Stimulated activated CD4-positive, alpha-beta T cell treated with anti-CD3 and anti-CD28 coated beads, Interleukin-12 subunit alpha, Interleukin-12 subunit beta, amount 100 ng/mL, for 24 hours (primary cell): ENCODE measurements at places on chromosomes 2 and 18.

GRCh38 chr2:140580532-140581151, 1550.2 kb downstream of the LRP1B start:
- DNase-seq, result no peak

- DNase-seq, result no peak
Measured at GRCh38 chr2:35365859-35366258, 989.7 kb upstream of the CRIM1 start.

GRCh38 chr2:115303-115702, 69.0 kb upstream of the FAM110C start:
- DNase-seq, result no peak

DNA sequence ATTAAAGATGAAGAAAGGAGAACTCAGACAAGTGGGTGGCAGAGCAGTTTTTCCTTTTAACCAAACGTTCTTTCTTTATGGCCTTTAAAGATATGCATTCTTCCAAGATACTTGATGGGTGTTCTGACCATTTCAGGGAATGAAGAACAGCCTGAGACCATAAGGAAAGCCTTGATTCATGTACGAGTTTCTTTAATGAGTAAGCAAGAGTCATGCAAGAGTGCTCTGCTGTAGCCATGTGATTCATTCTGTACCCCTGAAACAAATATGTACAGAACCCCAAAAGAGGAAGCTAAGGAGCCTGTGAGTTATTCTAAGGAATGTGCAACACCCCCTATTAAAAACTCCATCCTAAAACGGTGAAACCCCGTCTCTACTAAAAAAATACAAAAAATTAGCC, 372.8 kb downstream of the MTX2 start:
- DNase-seq, result no peak

GRCh38 chr18:58362829-58363271, 266.0 kb downstream of the ALPK2 start:
- DNase-seq, result no peak

DNA sequence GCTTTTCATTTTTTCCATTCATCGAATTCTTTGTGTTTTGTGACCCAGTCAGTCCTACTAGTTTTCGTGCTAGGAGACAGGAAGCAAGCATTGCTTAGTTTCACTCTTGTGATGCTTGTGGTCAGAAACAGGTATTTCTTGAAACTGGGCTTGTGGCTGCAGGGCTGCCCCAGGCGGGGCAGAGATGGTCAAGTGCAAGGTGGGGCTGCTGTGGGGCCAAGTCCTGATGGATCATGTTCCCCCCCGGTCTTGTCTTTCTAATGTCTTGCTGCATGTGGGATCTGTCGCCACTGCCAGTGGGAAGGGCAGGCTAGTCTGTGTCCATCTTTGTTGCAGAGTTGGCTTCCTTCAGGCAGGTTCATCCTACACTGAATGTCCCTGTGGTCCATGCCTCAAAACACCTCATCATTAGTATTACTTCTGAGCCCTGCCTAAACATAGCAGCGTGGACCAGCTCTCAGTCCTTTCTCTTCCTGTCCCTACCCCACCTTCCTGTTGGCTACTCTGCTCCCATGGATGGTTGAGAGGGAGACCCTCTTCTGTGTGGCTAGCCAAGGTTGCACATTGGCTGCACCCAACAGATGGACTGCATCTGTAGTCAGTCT, 38.7 kb downstream of the INPP4A start:
- no peak for DNase-seq

DNA sequence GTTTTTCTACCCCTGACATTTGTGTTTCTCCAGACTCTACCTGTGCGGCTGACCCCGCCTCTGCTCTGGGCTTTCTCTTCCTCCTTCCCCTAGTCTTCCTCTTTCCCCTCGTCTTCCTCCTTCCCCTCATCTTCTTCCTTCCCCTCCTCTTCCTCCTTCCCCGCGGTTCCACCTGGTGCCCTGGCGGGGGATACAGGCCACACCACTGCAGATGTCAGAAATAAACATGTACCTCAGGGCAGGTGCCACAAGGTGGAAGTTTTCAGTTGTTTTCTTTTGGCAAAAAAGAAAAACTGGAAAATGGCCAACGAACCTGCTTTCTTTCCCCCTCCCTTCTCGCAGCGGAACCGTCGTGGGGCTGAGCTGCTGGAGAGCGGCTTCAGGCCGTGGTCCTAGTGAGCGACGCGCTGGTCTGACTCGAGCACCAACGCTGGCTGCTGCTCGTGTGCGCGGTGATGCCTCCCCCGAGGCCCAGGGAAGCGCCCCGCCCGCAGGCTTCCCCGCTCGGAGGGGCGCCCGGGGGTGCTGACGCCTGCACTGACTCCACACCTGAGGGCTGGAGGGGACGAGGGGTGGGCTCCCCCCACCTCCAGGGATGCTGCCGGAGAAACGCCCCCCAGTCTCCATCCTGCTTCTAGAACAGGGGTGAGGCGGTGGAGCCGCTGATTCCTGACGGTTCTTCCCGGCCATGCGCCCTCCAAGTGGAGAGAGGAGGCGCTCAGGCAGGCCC, 83.7 kb upstream of the ZNF516 start:
- no peak for DNase-seq

DNA sequence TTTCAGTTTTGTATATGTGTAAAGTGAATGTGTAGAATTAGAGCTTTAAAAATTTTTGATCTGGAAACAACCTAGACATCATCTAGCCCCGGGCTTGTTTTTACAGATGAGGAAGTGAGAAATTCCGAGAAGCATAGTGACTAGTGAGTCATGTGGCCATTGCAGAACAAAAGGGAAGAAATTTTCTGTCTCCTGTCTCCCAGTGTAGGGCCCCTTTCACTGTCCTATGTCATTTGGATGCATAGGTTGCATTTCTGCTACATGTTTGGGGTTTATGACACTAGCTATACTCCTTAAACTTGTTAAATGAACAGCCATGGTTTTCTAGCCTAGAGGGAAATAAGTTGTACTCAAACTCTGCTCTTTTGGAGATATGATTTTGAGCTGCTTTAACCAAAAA, 84.6 kb downstream of the PLCL1 start:
- no peak for DNase-seq

- DNase-seq, result no peak
Measured at GRCh38 chr2:219291910-219292490, 12.8 kb downstream of the DNAJB2 start.

GRCh38 chr2:183207110-183207509, 82.9 kb downstream of the NUP35 start:
- no peak for DNase-seq

DNA sequence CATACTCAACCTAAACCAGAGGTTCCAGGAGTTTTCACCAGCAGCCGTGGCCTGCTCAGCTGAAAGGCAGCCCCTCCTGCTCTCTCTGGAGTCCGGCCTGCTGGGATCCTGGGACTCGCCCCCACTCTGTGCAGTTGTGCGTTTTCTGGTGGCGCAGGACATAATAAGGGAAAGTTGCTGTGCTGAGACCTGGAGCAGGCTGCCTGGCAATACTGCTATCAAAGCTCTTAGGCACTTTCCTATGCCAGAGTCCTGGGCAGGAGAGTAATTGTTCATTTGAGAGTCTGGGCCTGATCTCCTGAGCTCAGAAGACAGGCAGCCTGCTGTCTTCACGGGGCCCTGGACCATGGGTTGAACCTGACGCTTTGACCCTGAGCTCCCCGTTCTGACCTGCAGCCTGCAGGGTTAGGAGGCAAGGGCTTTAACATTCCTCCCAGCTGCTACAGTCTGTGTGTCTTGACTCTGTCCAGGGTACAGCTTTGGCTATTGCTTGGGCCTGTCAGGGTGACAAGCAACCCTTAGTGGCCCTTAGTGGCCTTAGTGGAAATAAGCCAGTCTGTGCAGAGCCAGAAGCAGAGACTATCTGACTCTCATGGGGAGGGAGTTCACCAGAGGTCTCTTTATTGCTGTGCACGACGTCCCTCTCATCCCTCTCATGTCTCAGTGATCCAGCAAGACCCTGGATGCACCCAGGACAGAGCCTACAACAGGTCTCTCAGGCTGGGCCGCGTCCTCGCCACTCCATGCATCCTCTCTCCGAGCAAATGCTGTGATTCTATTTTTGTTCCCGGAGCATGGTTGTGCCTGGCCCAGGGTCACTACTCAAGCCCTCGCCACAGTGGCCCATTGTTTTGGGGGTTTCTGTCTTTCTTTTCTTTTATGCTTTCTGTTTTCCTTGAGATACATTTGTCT, 60.6 kb downstream of the ACKR3 start:
- no peak for DNase-seq

DNA sequence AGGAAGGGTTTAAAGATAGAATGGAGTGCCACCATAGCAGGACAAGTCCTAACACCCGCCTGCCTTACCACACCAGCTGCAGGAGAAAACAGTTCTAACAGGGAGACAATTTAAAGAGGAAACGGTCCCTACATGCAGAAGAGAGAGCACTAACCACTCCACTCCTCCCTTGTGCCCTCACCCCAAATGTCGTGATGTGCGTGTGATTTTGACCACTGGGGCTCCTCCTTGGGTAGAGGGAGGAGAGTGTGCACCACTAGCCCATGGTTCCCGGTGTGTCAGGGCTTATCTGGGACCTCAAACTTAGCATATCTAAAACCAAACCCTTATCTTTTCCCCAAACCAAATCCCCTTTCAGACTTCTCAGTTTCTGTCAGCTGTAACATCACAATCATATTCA, 105.5 kb upstream of the CCDC68 start:
- DNase-seq, result no peak

DNA sequence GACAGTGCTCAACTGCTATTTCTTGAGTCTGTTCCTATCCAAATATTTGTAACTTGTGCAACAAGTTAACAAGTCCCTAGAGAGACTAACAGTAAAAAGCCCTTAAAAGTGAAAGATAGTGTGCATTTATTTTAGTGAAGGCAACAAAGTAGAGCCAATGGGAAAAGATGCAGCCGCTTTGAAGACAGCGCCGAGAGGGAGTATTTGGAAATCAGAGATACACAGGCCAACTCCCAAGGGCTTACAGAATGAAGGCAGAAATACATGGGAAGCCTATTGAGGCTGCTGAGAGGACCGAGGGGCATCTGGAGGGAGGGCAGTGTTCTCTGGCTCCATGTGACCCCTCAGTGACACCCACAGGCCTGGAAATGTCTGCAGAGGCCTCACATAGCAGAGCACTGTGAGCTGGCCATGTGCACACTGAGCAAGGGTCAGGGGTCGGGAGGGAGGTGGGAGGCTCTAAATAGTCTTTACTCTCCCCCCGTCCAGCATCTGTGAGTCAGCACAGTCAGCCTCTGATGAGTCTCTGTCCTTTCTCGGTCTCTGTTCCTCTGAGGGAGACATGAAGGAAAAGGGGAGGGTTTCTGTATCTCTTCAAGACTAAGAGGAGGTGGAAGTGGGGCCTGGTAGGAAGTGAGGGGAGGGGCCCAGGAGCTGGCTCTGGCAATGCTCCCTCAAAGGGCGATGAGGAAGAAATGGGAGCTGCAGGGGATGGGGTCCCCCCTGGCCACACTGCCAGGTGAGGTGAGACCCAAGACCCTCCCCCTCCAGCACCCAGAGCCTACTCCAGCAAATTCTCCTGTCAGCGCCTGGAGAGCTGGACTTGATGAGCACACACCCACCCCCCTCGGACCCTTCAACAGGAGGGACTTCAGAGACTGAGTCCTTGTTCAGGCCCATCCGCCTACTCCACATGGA, 133.6 kb downstream of the SP3 start:
- DNase-seq, result no peak

GRCh38 chr18:61690418-61691138, 202.2 kb downstream of the RNF152 start:
- no peak for DNase-seq

GRCh38 chr2:38650012-38650411, 15.9 kb upstream of the GALM start:
- DNase-seq, result no peak

DNA sequence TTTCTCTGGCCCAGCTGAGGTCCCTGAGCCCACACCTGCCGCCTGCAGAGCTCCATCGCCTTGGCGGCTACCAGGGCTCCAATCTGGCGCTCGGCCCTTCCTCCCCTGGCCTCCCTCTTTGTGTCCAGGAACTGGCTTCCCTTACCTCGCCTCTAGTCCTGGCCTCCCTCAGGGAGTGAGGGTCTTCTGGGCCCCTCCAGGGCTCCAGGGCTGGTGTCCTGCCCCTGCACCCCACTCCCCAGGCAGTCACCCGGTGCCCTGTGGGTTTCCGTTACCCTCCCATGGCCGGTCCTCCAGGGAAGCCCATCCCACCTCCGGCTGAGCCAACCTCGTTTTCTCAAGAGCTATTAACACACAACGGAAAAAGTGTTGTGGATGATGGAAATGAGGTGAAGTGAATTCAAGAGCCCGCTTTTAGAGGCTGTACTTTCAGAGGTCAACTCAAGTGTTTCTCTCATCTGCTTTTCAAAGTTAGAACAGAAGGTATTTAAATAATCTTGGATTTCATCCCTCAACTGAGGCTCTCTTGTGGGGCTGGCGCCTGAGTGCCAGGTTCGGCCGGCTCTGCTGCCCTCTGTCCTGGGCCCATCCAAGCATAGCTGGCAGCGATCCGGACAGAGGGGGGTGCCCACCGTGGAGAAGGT, 131.9 kb downstream of the ASB1 start:
- no peak for DNase-seq

- DNase-seq, result no peak
Measured at GRCh38 chr18:48740068-48740440, 201.2 kb downstream of the CTIF start.

DNA sequence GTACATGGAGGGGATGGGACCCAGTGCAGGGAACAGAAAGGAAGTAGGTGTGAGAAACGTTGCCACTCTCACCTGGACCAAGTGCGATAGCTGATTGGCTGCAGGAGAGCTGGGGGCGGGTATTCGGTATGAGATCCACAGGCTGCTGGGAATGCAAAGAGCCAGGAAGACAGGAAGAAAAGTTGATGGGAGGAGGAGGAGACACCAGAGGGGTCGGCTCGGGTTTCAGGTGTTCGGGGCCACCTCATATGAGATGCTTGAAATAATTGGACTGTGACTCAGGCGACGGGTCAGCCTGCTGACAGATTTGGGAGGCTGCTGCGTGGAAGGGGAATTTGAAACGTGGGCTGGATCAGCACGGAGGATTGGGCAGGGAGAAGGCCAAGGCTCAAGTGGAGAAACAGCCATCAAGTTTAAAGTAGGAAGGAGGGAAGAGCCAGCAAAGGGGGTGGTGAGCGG, 65.1 kb downstream of the MRPS9 start:
- no peak for DNase-seq

- DNase-seq, result no peak
Measured at GRCh38 chr2:164080486-164080885, 344.7 kb upstream of the FIGN start.

DNA sequence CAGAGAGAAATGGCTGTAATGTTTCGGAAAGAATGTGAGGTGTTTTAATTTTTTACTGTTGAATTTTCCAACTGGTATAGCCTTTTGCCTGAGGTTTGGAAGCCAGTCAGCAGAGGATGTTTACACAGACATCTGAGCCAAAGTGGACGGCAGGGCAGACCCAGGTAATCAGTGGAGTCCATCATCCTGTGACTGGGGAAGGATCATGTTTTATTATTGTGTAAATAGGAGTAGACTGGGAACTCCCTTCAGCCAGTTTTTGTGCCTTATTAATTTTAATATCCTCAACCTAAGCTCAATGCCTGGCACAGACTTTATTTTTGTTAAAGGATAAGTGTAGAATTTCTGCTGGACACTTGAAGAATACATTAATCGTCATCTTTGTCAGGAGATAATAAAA, 142.0 kb upstream of the GAREM1 start:
- no peak for DNase-seq

- no peak for DNase-seq
Measured at GRCh38 chr2:99957332-99958133, 184.9 kb downstream of the AFF3 start.
